ENCODE measurements at places on chromosomes 6 and 20. TPM values are rescaled to one million over a fixed set of nuclear protein-coding genes. Genes with fewer than 3 reads are reported as not detected.

- no peaks in the 10 kb centered on the region for H3K27me3 ChIP-seq
- H3K27ac ChIP-seq = no peak overlapping the region
- peaks cover 2% of the 10 kb centered on the region for H3K36me3 ChIP-seq
- DNase-seq = no peak
- H3K4me1 ChIP-seq = peaks cover 51% of the 10 kb centered on the region
- H3K4me3 ChIP-seq = peak overlapping the region; percentile 87
Measured at GRCh38 chr20:3890999-3891929, 2.1 kb downstream of the PANK2 start.

DNA sequence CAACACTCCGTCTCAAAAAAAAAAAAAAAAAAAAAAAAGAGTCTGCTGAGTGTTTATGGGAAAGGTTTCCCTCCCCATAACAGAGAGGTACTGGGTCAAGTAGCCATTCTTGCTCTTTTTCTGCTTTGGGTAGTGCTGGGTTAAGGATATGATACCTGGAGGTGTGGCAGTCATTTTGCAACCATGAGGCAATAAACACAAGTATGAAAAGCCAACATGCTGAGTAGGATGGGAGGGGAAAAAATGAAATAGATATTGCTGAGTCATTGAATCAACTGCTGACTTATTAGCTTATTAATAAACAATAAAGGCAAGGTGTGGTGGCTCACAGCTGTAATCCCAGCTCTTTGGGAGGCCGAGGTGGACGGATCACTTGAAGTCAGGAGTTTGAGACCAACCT lies 2.3 kb upstream of the TOMM34 start:
- DNase-seq = no peak
- H3K36me3 ChIP-seq = no peaks in the 10 kb centered on the region
- H3K4me3 ChIP-seq = no peak overlapping the region
- peaks cover 40% of the 10 kb centered on the region for H3K4me1 ChIP-seq
- H3K27me3 ChIP-seq = no peaks in the 10 kb centered on the region

DNA sequence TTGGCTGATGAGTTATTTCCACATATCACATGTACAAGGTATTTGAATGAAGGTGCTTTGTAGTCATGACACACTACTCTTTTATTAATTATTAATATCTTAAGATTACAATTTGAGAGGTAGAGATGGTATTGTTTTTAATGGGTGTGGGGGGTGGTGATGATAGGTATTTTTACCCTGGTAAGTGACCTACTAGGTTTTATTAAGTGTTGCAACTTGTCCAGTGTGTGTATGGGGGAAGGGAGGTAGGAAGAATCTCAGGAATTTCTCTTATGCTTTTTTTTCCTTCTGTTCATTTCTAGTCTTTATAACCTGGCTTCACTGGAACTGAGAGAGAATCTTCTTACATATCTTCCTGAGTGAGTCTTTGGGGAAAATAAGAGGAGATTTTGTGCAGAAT lies 101.4 kb downstream of the LRRC1 start:
- no peaks in the 10 kb centered on the region for H3K27me3 ChIP-seq
- DNase-seq = peak; percentile 29
- peaks cover 20% of the 10 kb centered on the region for H3K4me1 ChIP-seq

- peak; percentile 70 for DNase-seq
- no peaks in the 10 kb centered on the region for H3K27me3 ChIP-seq
- peaks cover 10% of the 10 kb centered on the region for H3K4me1 ChIP-seq
- H3K4me3 ChIP-seq = no peak overlapping the region
Measured at GRCh38 chr6:135535989-135536414, 38.5 kb upstream of the AHI1 start.

GRCh38 chr6:146028252-146028795 lies 538 bp upstream of the GRM1 start:
- H3K4me1 ChIP-seq = no peaks in the 10 kb centered on the region
- no peak overlapping the region for H3K27ac ChIP-seq
- DNase-seq = peak; percentile 52
- no peaks in the 10 kb centered on the region for H3K36me3 ChIP-seq

GRCh38 chr20:25697132-25697446 lies 436 bp upstream of the ZNF337 start:
- DNase-seq = no peak
- no peaks in the 10 kb centered on the region for H3K36me3 ChIP-seq
- H3K4me3 ChIP-seq = peak overlapping the region; percentile 83
- no peaks in the 10 kb centered on the region for H3K27me3 ChIP-seq

GRCh38 chr6:143708889-143709288 lies 31.1 kb downstream of the PHACTR2 start:
- no peak overlapping the region for H3K4me3 ChIP-seq
- H3K27me3 ChIP-seq = no peaks in the 10 kb centered on the region
- no peak overlapping the region for H3K27ac ChIP-seq
- no peak for DNase-seq
- no peaks in the 10 kb centered on the region for H3K4me1 ChIP-seq

GRCh38 chr6:149985481-149985937 lies 21.8 kb downstream of the ULBP1 start:
- H3K36me3 ChIP-seq = no peaks in the 10 kb centered on the region
- H3K4me3 ChIP-seq = no peak overlapping the region
- peaks cover 87% of the 10 kb centered on the region for H3K27me3 ChIP-seq
- H3K4me1 ChIP-seq = peaks cover 1% of the 10 kb centered on the region

- H3K27ac ChIP-seq = no peak overlapping the region
- H3K36me3 ChIP-seq = no peaks in the 10 kb centered on the region
- H3K4me3 ChIP-seq = no peak overlapping the region
- no peaks in the 10 kb centered on the region for H3K27me3 ChIP-seq
Measured at GRCh38 chr6:19721766-19722377, 115.3 kb upstream of the ID4 start.

- peaks cover 17% of the 10 kb centered on the region for H3K4me1 ChIP-seq
- H3K4me3 ChIP-seq = no peak overlapping the region
- H3K27ac ChIP-seq = no peak overlapping the region
- H3K27me3 ChIP-seq = no peaks in the 10 kb centered on the region
- DNase-seq = no peak
Measured at GRCh38 chr6:44051515-44051914, 75.7 kb downstream of the MRPL14 start.

DNA sequence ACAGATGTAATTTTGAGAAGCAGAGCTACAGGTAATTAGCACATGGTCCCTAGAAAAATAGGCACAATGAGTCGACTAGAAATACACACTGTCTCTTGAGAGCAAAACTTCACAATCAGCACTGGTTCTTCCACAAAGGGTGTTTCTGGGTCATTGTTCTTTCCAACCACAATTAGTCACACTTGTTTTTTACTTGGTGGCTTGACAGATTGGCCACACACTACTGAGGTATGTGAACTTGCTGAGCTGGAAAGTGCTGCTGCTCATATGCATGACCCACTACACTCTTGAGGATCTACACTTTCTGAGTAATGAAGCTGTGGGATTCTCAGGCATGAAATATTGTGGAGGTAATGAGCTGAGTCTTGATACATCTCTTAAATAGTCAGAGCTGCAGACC lies 347.7 kb downstream of the BCKDHB start:
- peaks cover 63% of the 10 kb centered on the region for H3K4me1 ChIP-seq
- no peaks in the 10 kb centered on the region for H3K36me3 ChIP-seq
- H3K27ac ChIP-seq = peak overlapping the region; percentile 97
- H3K4me3 ChIP-seq = no peak overlapping the region

GRCh38 chr20:31908016-31908415 lies 37.6 kb downstream of the TTLL9 start:
- H3K27me3 ChIP-seq = peaks cover 2% of the 10 kb centered on the region
- DNase-seq = no peak
- no peaks in the 10 kb centered on the region for H3K4me1 ChIP-seq

DNA sequence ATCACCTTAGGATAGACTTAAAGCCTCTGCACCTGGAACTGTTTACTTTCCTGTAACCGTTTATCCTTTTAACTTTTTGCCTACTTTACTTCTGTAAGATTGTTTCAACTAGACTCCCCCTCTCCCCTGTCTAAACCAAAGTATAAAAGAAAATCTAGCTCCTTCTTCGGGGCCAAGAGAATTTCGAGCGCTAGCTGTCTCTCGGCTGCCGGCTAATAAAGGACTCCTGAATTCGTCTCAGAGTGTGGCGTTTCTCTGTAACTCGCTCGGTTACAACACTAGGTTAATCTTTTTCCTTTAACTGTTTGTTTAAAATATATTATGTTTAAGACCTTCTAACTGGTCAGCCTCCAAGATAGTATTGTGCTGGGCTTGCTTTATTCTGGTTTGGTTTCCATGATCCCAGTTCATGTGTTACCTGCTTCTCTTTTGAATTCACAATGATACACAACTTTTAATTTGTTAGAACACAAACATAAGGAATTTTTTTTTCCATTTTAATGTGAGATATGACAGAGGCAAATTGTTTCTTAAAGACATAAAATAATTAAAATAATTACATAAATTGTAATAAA lies 8.7 kb upstream of the NQO2 start:
- H3K27me3 ChIP-seq = peaks cover 1% of the 10 kb centered on the region
- peaks cover 15% of the 10 kb centered on the region for H3K4me1 ChIP-seq
- H3K27ac ChIP-seq = peak overlapping the region; percentile 84
- H3K4me3 ChIP-seq = peak overlapping the region; percentile 57

DNA sequence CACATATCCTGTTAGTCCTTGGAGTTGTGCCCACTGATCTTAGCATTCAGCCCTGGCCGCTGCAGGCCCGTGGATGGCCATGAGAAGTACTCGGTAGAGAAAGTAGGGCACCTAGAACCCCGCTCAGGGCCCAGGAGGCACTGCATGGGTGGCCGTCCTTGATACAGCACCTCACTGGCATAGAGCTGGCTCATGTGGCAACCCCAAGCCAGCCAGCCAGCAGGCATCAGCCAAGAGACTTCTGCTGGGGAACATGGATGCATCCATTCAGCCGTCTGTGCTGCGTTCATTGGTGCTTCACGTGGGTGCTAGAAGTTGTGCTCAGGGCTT lies 10.6 kb downstream of the PYGB start:
- DNase-seq = no peak
- H3K27me3 ChIP-seq = no peaks in the 10 kb centered on the region
- no peaks in the 10 kb centered on the region for H3K4me1 ChIP-seq
- H3K36me3 ChIP-seq = peaks cover 13% of the 10 kb centered on the region
- no peak overlapping the region for H3K27ac ChIP-seq
- H3K4me3 ChIP-seq = no peak overlapping the region

GRCh38 chr6:31901415-31901952 lies 402 bp downstream of the ZBTB12 start:
- peaks cover 12% of the 10 kb centered on the region for H3K4me1 ChIP-seq
- DNase-seq = peak; percentile 43
- H3K27ac ChIP-seq = no peak overlapping the region
- H3K36me3 ChIP-seq = no peaks in the 10 kb centered on the region
- peak overlapping the region; percentile 18 for H3K4me3 ChIP-seq
- H3K27me3 ChIP-seq = peaks cover 5% of the 10 kb centered on the region

GRCh38 chr6:139398658-139399057 lies 24.2 kb upstream of the CITED2 start:
- no peak for DNase-seq
- peaks cover 4% of the 10 kb centered on the region for H3K4me1 ChIP-seq
- H3K4me3 ChIP-seq = no peak overlapping the region
- H3K27ac ChIP-seq = no peak overlapping the region

- no peaks in the 10 kb centered on the region for H3K27me3 ChIP-seq
- no peaks in the 10 kb centered on the region for H3K4me1 ChIP-seq
- no peak for DNase-seq
Measured at GRCh38 chr6:8193541-8193940, 91.2 kb upstream of the EEF1E1 start.

- H3K4me1 ChIP-seq = no peaks in the 10 kb centered on the region
- peaks cover 24% of the 10 kb centered on the region for H3K27me3 ChIP-seq
- no peak for DNase-seq
- no peak overlapping the region for H3K27ac ChIP-seq
- no peak overlapping the region for H3K4me3 ChIP-seq
Measured at GRCh38 chr6:29789176-29789575, 38.4 kb upstream of the HLA-G start.

GRCh38 chr6:165042912-165043311 lies 266.5 kb downstream of the C6orf118 start:
- H3K4me3 ChIP-seq = no peak overlapping the region
- H3K4me1 ChIP-seq = no peaks in the 10 kb centered on the region
- no peak for DNase-seq
- H3K36me3 ChIP-seq = no peaks in the 10 kb centered on the region
- H3K27ac ChIP-seq = no peak overlapping the region

GRCh38 chr6:71527886-71528285 lies 239.3 kb downstream of the OGFRL1 start:
- peak; percentile 35 for DNase-seq
- H3K27me3 ChIP-seq = peaks cover 2% of the 10 kb centered on the region
- no peak overlapping the region for H3K27ac ChIP-seq

- H3K4me3 ChIP-seq = no peak overlapping the region
- H3K27me3 ChIP-seq = no peaks in the 10 kb centered on the region
- no peaks in the 10 kb centered on the region for H3K36me3 ChIP-seq
- H3K4me1 ChIP-seq = no peaks in the 10 kb centered on the region
- DNase-seq = peak; percentile 73
- H3K27ac ChIP-seq = no peak overlapping the region
Measured at GRCh38 chr6:87436435-87436834, 28.7 kb downstream of the CFAP206 start.

DNA sequence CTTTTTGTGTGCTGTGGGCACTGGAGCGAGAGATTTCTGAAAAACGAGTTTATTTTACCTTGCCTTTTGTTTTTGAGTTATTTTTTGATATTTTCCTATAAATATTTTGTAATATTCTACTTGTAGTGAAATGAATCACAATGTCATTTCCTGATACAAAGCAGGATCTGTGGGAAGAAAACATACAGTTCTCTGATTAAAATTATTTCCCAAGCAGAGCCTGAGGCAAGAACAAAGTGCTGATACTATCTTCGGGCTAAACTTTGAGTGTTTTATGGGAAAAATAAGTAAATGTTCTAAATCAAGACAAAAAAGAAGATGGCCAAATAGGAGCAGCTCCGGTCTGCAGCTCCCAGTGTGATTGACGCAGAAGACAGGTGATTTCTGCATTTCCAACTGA lies 33.7 kb upstream of the ELOVL5 start:
- H3K36me3 ChIP-seq = no peaks in the 10 kb centered on the region
- H3K27me3 ChIP-seq = peaks cover 16% of the 10 kb centered on the region
- no peak overlapping the region for H3K27ac ChIP-seq

DNA sequence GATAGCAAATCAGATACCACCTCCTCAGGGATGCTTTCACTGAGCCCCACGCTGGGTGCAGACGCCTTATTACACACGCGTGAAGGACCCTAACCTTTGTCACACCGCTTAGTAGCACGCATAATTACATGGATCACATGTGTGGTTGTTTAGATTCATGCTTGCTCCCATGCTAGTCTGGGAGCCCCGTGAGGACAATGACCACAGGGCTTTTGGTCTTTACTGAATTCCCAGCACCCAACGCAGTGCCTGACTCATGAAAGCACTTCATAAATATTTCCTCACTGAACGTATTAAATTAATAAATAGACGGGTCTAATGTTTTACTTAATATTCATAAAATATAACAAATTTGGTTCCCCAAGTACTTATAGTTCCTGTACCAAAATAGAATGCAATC lies 132.5 kb downstream of the ALDH8A1 start:
- no peaks in the 10 kb centered on the region for H3K27me3 ChIP-seq
- no peak overlapping the region for H3K4me3 ChIP-seq
- no peaks in the 10 kb centered on the region for H3K36me3 ChIP-seq
- DNase-seq = no peak
- no peak overlapping the region for H3K27ac ChIP-seq
- H3K4me1 ChIP-seq = no peaks in the 10 kb centered on the region

GRCh38 chr6:152720974-152721373 lies 23.3 kb downstream of the MYCT1 start:
- H3K36me3 ChIP-seq = peaks cover 10% of the 10 kb centered on the region
- peak overlapping the region; percentile 86 for H3K27ac ChIP-seq
- H3K4me1 ChIP-seq = peaks cover 43% of the 10 kb centered on the region
- H3K4me3 ChIP-seq = no peak overlapping the region
- peak; percentile 81 for DNase-seq

Gene EFCAB8
- total RNA-seq = 0.60 TPM

Gene ADAT2
- 11.3 TPM for total RNA-seq

Gene MKKS
- 11.1 TPM for total RNA-seq

Gene C6orf58
- not detected for total RNA-seq

Gene CTCFL
- total RNA-seq = not detected

Gene BFSP1
- 3.7 TPM for total RNA-seq

Gene TRAPPC3L
- not detected for total RNA-seq

Gene LRFN2
- not detected for total RNA-seq

Gene SRSF12
- total RNA-seq = 0.18 TPM

Gene SAPCD1
- 9.4 TPM for total RNA-seq
